ENCODE measurements at places on chromosomes 6 and 20.

DNA sequence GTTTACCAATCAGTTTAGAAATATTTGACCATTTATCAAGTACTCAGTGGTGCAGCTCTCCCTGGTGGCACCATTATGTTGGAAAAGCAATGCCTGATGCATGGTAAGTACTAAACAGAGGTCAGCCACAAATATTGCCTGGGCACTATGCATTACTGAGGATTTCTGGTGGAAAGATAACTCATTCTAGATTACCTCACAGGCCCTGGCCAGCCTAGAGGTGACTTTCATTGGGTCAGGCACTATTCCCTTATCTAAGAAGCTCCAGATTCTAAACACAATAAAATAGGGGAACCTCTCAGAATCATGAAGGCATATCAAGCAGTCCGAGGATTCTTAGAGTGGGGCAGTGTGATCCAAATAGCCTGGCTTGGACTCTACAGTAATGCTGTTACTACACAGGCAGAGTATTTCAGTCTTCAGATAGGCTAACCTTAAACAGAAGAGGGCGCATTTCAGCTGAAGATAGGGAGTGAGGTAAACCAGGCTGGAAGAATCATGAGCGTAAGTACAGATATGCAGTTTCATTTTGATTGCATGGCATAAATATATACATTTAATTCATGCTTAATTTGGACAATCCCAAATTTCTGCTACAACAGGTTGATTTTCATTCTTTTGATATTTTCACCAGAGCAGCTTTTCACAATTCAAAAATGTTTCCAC, 12.1 kb downstream of the LGSN start:
- DNase-seq: peak; percentile 38

- no peak for DNase-seq
Observed at GRCh38 chr6:141513830-141514229, 618.9 kb upstream of the GJE1 start.

DNA sequence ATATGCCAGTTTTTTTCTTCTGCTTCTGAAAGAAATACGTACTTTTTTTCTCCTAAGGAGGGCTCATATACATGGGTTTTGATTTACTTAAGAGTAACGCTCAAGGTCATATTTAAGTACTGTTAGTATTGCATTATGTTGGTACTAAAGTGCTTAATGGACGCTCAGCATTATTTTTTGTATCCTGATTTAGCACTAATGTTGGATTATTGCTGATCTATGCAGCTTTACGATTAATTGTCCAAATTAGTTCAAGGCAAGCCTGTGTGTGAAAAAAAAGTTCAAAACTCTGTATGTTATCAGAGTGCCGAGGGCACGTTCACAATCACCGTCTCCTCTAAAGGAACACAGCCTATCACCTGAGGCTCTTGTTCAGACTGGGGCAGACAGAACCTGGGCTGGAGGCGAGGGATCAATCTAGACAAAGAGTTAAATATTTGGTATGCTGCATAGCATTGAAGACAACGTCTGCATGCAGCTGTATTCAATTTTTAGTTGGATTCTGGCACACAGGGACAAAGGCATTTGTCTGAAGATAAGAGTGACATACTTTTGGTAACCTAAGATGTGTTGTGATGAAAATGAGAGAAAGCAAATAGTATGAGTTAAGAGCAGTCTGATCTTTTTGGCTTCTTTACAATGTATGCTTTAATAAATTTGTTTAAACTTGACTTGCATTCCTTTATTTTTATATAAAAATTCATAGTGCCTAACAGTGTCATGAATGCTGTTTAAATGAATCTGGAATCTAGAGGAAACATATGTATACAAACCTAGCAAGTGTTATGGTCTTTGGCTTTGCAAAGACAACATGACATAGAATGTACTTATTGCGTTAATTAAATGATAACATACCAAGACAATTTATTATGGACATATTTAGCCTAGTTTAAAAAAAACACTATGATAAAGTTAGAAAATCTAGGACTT, 341.2 kb downstream of the SAMD5 start:
- no peak for DNase-seq

- no peak for DNase-seq
Observed at GRCh38 chr6:152296648-152297376, 340.4 kb downstream of the SYNE1 start.

- DNase-seq: no peak
Observed at GRCh38 chr20:33079259-33079658, at the start of gene BPIFB4. BPIFB4 (plus strand) TSS chr20:33079643; CDS start chr20:33081527, 1,884 bp downstream.

DNA sequence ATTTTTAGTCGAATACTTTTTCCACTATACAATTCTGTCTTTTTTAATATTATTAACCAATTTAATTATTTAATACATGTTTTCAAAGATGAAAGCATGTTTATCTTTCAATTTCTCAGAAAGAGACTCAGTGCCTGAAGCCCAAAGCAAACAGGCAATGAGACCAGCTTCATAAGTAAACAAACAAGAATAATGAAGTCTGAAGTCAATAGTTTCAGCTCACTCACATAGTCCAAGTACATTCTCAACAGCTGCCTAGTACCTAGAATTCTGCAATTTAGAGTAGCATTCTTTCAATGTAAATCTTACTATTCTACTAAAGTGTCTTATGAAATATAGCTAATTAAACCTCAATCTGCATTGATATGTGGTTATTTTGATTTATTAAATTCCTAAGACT, 626.5 kb upstream of the NRSN1 start:
- no peak for DNase-seq

DNA sequence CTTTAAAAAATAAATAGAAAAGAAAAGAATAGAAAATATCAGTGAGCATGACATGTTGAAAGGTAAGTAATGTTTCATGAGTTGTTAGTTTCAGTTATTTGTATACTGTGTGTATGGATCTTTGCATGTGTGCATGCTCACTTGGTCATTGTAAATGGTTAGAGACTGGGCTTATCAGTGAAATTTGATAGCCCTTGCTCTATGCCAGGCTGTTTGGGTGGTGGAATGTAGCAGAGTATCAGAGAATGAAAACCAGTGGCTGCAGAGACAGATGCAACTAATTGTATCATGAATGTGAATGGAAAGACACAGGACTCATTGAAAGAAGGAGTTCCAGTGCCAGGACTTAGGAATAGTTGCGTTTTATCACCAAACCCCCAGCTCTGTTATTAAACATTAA, 4.2 kb downstream of the GSTA2 start:
- no peak for DNase-seq

- DNase-seq: no peak
Observed at GRCh38 chr6:11423072-11423471, 114.5 kb upstream of the TMEM170B start.

GRCh38 chr6:123616942-123617341, 19.8 kb downstream of the TRDN start:
- no peak for DNase-seq

- DNase-seq: no peak
Observed at GRCh38 chr6:87553159-87553765, 36.5 kb downstream of the RARS2 start.

DNA sequence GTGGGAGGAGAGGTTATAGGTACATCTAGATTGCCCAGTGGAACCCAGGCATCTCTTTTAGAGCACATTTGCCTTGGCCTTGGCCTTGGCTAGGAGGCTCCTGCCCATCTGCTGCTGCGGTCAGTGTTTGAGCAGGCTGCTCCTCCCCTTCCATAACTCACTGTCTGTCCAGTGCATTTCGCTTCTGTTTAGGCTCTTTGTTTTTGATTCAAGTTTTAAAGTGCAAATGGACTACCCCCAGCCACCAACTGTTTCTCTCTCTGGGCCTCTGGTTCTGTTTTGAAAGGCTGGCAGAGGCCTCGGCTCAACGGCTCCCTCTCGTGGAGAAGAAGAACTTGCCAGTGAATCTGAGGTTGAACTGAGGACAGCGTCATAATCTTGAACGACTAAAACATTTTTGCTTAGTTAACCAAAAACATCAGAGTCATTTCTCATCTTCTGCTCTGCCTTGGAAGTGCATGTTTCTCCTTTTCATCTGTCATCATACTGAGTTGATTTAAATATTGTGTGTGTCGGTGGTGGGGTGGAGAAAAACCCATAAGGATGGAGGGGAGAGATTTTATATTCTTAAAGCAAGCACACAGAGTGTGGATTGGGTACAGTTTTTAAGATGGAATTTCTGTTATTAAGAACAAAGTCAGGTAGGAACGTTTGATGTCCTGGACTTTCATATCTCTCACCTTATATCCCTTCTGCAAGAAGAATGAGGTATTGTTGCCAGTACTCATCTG, 171.4 kb downstream of the DTNBP1 start:
- peak; percentile 41 for DNase-seq

GRCh38 chr20:36285746-36286447, 20.2 kb upstream of the DLGAP4 start:
- no peak for DNase-seq

- DNase-seq: no peak
Observed at GRCh38 chr6:13554929-13555333, 19.5 kb upstream of the SIRT5 start.

DNA sequence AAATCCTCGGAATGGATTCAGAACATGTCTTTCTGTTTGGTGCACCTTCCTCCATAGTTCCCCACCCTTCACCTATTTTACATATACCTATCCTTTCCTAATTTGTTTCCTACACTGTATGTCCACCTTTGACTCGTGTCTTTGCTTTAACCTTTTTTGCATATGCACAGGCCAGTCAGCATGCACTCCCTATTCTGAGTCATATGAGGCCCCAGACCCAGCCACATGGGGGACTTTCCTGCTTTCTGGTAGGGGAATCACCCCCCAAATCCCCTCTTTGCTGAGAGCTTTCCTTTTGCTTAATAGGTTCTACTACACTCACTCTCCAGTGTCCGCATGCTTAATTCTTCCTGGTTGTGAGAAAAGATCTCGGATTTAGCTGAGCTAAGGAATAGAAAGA, 393.8 kb upstream of the IMPG1 start:
- DNase-seq: no peak

DNA sequence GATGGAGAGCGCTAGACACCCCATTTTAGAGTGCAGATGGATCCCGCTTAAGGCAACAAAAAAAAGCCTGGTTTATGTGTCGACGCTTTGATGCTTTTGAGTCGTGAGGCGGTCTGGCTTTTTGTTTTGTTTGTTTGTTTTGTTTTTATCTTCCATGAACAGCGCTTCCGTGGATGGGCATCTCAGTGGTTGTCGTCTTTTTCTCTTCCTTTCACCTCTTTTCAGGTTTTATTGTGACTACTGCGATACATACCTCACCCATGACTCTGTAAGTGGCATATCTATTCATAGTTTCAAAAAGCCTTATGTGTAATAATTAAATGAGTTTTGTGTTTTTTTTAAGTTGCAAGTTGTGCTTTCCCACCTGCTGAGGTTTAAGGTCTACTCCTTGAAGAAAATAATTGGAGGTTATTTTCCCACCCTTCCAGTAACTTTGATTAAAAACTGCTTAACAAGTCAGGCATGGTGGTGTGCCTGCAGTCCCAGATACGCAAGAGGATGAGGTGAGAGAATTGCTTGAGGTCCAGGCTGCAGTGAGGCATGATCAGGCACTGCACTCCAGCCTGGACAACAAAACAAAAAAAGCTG, 476 bp downstream of the SNRPC start:
- DNase-seq: no peak

- DNase-seq: no peak
Observed at GRCh38 chr6:16544006-16544405, 217.3 kb downstream of the ATXN1 start.

DNA sequence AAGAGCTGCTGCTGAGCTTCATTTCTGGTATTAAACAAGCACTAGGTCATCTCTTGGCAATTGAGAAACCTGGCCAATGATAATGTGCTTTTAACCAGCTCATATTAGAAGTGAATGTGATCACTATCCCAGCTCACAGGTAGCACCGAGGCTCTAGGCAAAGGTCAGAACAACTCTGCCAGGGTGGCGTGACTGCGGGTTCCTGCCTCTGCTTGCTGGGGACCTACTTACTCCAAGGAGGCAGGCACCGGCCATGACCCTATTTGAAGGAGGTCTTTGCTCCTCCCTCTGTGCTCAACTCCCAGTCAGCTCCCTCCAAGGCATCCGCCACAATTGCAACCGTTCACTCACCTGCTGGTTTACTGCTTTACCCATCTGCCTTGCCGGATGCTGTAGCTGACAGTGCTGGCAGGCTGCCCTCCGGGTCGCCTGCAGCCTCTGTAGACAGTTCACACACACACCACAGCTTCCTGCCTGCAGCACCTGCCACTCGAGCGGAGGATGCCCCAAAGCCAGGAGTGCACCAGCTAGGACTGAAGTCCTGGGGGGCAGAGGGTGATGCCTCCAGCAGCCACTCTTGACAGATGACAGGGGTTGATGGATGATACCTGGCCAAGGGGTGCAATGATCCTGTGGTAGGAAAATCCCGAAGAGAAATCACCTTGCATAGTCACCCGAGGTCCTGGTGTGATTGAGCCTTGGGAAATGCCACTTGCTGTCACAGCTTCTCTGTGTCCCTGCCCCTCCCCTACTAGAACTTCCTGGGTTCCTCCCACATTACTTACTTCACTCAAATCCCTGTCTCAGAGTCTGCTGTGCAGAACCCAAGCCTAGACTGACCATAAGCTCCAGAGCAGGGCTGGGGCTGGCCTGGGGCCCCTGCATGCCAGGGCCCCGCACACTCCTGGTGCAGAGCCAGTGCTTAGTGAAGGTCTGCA, 8.8 kb upstream of the VSX1 start:
- DNase-seq: peak; percentile 84

DNA sequence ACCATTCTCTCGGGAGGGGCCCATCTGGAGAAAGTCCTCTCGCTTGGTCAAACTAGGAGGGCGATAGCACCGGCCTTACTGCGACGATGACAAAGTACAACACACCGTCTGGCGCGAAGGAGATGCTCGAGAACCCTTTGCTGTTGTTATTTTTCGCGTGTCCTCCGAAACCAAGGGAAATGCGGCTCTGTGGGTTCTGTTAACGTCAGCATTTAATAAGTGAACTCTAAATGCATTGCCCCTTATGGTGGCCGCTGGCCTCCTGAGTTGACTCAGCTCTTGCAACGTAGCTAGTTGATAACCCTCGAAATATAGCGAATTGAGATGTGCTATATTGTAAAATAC, 577 bp upstream of the SCAND1 start:
- peak; percentile 14 for DNase-seq

DNA sequence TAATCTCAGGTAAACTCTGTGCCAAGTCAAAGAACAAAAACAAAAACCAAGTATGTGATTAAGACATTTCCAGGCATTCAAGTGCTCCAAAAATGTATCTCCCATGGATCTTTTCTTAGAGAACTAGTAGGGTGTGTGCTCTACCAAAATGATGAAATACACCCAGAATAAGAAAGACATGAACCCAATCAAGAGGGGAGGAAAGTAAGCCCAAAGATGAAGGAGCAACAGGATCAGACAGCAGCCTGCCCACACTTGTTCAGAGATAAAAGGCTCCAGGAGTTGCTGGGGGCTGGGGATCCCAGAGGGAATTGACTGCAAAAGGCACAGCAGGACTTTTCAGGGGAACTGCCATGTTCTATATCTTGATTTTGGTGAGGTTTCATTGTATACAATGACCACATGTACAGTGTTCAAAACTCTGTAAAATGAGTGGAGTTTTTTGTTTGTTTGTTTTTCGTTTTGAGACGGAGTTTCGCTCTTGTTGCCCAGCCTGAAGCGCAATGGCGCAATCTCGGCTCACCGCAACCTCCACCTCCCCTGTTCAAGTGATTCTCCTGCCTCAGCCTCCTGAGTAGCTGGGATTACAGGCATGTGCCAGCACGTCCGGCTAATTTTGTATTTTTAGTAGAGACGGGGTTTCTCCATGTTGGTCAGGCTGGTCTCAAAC, 24.4 kb downstream of the GCM1 start:
- DNase-seq: no peak

Data from NCI-H1694 treated with DMSO at 0.1 percent for 48 hours (cell line).